ENCODE measurements at places on chromosomes 6 and 20.

DNA sequence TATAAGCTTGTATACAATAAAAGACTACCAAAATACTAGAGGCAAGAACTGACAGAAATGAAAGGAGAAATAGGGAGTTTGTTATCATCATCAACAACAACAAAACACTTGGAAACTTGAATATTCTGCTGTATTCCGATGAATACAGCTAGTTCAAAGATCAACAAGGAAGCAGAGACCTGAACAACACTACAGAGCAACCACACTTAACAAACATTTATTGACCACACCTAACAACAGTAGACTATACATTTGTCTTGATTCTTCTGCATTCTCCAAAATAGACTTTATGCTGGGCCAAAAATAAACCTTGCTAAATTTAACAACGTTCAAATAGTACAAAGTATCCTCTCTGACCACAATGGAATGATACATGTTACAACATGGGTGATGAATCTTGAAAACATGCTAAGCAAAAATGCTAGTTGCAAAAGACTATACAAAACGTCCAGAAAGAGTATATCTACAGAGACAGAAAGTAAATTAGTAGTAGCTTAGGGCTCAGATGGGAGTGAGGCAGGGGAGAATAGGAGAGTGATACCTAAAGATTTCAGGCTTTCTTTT is 39.1 kb upstream of the PAK5 start:
- peak; percentile 0 for DNase-seq

DNA sequence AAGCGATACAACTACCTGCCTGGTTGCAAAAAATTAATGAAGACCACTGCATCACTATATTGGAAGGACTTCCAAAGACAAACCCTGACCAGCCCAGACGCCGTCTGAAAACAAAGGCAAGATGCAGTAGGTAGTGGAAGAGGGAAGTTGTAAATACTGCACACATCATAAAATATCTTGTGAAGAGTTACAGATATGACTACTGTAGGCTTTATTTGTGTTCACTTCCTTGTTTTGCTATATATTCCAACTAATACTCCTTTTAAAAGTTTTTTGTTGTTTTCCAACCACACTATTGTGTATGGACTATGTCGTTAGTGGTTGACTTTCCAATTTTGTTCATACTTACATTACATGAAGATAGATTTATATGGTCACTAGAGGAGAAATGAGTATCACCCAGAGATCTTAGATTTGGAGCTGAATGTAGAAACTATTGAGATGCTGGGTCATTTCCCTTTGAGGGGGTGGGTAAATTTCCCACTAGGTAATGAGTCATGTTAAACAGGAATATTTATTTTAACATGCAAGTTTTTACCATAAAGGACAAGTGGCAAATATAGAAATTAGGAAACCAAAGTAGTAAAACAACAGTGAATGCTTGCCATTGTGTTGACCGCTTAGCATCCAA is 16.6 kb upstream of the TXLNB start:
- DNase-seq, result peak; percentile 27

GRCh38 chr6:72497186-72497585 is 124.7 kb upstream of the KCNQ5 start:
- no peak for DNase-seq

- DNase-seq, result no peak
These were observed 23.1 kb upstream of the MICB start for GRCh38 chr6:31474871-31475286.

GRCh38 chr6:131660195-131660594 is 23.1 kb downstream of the ENPP3 start:
- DNase-seq, result peak; percentile 65

- DNase-seq, result peak; percentile 23
These were observed 325.6 kb upstream of the RUNX2 start for GRCh38 chr6:45002390-45003105.

GRCh38 chr20:12207875-12208274 is 290.2 kb downstream of the BTBD3 start:
- DNase-seq, result peak; percentile 57

DNA sequence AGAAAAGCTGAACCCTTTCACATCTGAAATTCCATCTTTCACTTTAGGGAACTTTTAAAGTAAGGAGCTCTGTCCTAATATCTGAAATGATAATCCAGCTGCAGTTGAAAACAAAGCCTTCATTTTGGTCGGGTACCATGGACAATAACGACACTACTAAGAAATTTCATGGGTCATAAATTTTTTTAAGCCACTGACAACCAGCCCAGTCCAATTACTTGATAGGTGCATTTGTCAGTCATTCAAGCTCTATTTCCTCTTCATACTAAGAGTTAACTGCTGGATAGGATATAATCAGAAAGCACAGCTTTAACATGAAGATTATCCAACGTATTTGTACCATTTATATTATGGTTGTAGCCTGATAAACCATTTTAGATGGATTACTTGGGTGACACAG is 52.5 kb downstream of the MMUT start:
- DNase-seq, result no peak

- peak; percentile 69 for DNase-seq
These were observed 27.8 kb downstream of the TNFAIP3 start for GRCh38 chr6:137894779-137895385.

DNA sequence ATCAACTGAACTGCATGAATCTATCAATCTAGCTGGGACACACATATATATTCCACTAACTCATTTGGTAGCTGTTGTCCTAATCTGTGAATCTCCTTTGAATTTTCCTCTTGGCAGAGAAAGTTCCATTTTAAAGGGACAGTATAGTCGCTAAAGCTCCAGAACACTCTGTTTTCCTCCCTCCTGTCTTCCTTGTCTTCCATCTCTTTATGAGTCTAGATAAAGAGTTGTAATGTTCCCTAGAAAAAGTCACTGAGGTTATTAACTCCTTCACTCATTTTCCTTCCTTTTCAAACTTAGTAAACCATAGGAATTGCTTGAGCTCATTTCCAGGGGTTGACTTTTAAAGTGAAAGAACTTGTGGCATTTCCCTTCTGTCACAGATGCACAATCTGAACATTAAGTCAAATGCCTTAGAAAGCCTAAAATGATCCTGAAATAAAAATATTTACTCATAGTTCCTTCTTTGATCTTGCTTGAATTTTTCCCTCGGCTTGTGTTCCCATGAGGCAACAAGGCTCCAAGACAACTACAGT is 198.4 kb downstream of the TRIM27 start:
- DNase-seq, result no peak

GRCh38 chr6:52251113-52251512 is 6.8 kb upstream of the IL17F start:
- no peak for DNase-seq

Data from fibroblast of mammary gland (primary cell).